Hair follicular keratinocyte (primary cell): ENCODE measurements at places on chromosomes 5 and 9. TPM values are rescaled to one million over a fixed set of nuclear protein-coding genes. Genes with fewer than 3 reads are reported as not detected.

Gene TAF1L
- total RNA-seq, result not detected in 2 replicates

Gene SV2C
- 0.08 TPM in 1 of 2 replicates, not detected in the other for total RNA-seq

Gene PCSK1
- total RNA-seq, result 0.08 TPM in 1 of 2 replicates, not detected in the other

Gene GM2A
- 119 and 160 TPM in 2 replicates for total RNA-seq

Gene ZNF474
- total RNA-seq, result not detected in 2 replicates

Gene SPATA31A3
- not detected in 2 replicates for total RNA-seq

Gene DPH7
- 28.7 and 37.0 TPM in 2 replicates for total RNA-seq

Gene TAS2R1
- not detected in 2 replicates for total RNA-seq

Gene PTTG1
- total RNA-seq, result 205 and 450 TPM in 2 replicates

Gene CCDC180
- 0.39 and 1.8 TPM in 2 replicates for total RNA-seq

Gene PCDHB2
- total RNA-seq, result 0.08 and 0.62 TPM in 2 replicates

Gene ZNF300
- 5.3 and 6.0 TPM in 2 replicates for total RNA-seq

Gene ANKRD33B
- 0.42 and 0.94 TPM in 2 replicates for total RNA-seq

Gene SPATA31A5
- total RNA-seq, result not detected in 2 replicates

Gene SSBP2
- total RNA-seq, result 6.8 and 13.3 TPM in 2 replicates

Gene KIAA0825
- 1.4 and 1.6 TPM in 2 replicates for total RNA-seq

Gene FAM78A
- 0.49 and 0.62 TPM in 2 replicates for total RNA-seq

Gene PLCXD3
- not detected in 2 replicates for total RNA-seq

Gene TNFAIP8
- 26.8 and 45.5 TPM in 2 replicates for total RNA-seq

Gene NREP
- 3.4 and 4.9 TPM in 2 replicates for total RNA-seq

Gene SNCAIP
- total RNA-seq, result not detected in 2 replicates

Gene ADAM19
- total RNA-seq, result 9.3 and 15.2 TPM in 2 replicates

Gene GFRA3
- not detected in 2 replicates for total RNA-seq

Gene PDLIM7
- total RNA-seq, result 157 and 206 TPM in 2 replicates

Gene PCDHGC4
- total RNA-seq, result 0.19 and 0.31 TPM in 2 replicates

Gene ZNF462
- 8.0 and 9.5 TPM in 2 replicates for total RNA-seq

Gene PPP2R2B
- 1.8 and 2.7 TPM in 2 replicates for total RNA-seq

Gene CATSPER3
- not detected in 2 replicates for total RNA-seq

Gene FST
- total RNA-seq, result 223 and 230 TPM in 2 replicates

Gene PCDHGB6
- 0.61 and 0.70 TPM in 2 replicates for total RNA-seq

Gene IL4
- total RNA-seq, result not detected in 2 replicates

Gene C9
- 0.08 TPM in 1 of 2 replicates, not detected in the other for total RNA-seq

Gene LRRC14B
- not detected in 2 replicates for total RNA-seq

Gene NUP214
- 15.3 and 26.9 TPM in 2 replicates for total RNA-seq

Gene LCN15
- total RNA-seq, result not detected in 2 replicates

Gene PSIP1
- total RNA-seq, result 13.8 and 27.9 TPM in 2 replicates

Gene UGT3A2
- total RNA-seq, result 0.08 and 0.30 TPM in 2 replicates

Gene GPSM1
- total RNA-seq, result 6.9 and 18.3 TPM in 2 replicates

Gene LHX3
- not detected in 2 replicates for total RNA-seq

Gene PFN3
- total RNA-seq, result not detected in 2 replicates

Gene BTNL8
- total RNA-seq, result not detected in 2 replicates

Gene LCN9
- total RNA-seq, result not detected in 2 replicates

Gene FCN2
- not detected in 2 replicates for total RNA-seq

Gene PHF2
- 9.9 and 10.8 TPM in 2 replicates for total RNA-seq

Gene TEK
- total RNA-seq, result 0.23 and 0.27 TPM in 2 replicates

Gene SEMA5A
- total RNA-seq, result 1.2 and 1.7 TPM in 2 replicates

Gene ACSL6
- 0.39 TPM in 1 of 2 replicates, not detected in the other for total RNA-seq

Gene ASPN
- total RNA-seq, result 0.08 TPM in 1 of 2 replicates, not detected in the other

Gene CCL27
- not detected in 2 replicates for total RNA-seq

Gene WDR5
- total RNA-seq, result 24.1 and 37.4 TPM in 2 replicates

Gene LIX1
- total RNA-seq, result under 0.01 TPM in 1 of 2 replicates, not detected in the other

Gene ERAP2
- 14.2 and 22.2 TPM in 2 replicates for total RNA-seq

Gene SFXN1
- total RNA-seq, result 45.7 and 87.1 TPM in 2 replicates

Gene SPINK4
- not detected in 2 replicates for total RNA-seq

Gene BBLN
- 223 and 319 TPM in 2 replicates for total RNA-seq

Gene PCDHA10
- not detected in 2 replicates for total RNA-seq

Gene CDH18
- total RNA-seq, result not detected in 2 replicates

Gene CORO2A
- total RNA-seq, result 21.3 and 22.3 TPM in 2 replicates

Gene BARX1
- total RNA-seq, result not detected in 2 replicates

Gene MORN5
- not detected in 2 replicates for total RNA-seq
